Left renal cortex interstitium (tissue), 4 donors: ENCODE measurements at places on chromosomes 11 and 22. TPM values are rescaled to one million over a fixed set of nuclear protein-coding genes. Genes with fewer than 3 reads are reported as not detected.

- DNase-seq = no peak
Measured at GRCh38 chr11:46222490-46223251, 54.8 kb upstream of the CREB3L1 start.

- DNase-seq = no peak
Measured at GRCh38 chr11:47716692-47717091, 1.5 kb upstream of the AGBL2 start.

- DNase-seq = no peak
Measured at GRCh38 chr22:30348809-30349208, 7.9 kb downstream of the SF3A1 start.

GRCh38 chr22:49305966-49306631 lies 521.6 kb downstream of the BRD1 start:
- DNase-seq = no peak

The APOL5 gene
- polyA plus RNA-seq = not detected

- DNase-seq = no peak
Measured at GRCh38 chr11:77276271-77276670, 25.2 kb downstream of the GDPD4 start.
